ENCODE measurements at places on chromosomes 4 and X. TPM values are rescaled to one million over a fixed set of nuclear protein-coding genes. Genes with fewer than 3 reads are reported as not detected.
A peak's percentile ranks its signal among the peaks of the same experiment; 100 is the strongest.

GRCh38 chrX:66872771-66873170 lies 233.9 kb upstream of the EDA2R start:
- DNase-seq = no peak

GRCh38 chrX:69038816-69039215 lies 126.4 kb downstream of the PJA1 start:
- DNase-seq = no peak

DNA sequence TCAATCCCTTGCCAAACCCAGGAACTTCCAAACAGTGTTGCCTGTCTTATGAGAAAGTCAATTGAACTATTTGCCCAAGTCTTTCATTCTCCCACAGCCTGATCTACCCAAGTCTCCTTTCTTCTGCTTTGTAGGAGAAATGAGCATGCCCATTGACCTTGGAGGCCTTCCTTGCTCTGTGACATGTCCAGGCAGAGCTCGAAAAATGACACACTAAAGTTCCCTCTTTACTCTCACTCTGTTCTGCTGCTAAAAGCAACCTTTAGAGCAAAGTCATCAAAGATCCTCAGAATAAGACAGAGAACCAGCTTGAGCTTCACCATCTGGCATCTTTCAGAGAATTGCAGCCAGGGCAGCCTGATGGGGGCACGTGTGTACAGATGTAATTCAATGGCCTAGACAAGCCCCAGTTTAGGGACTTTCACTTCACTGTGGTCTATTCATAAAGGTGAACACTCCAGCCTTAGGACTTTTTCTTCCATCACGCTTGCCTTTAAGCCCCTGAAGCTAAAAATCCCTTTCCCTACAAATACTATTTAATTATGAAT lies 136.4 kb downstream of the AMELX start:
- no peak for DNase-seq

DNA sequence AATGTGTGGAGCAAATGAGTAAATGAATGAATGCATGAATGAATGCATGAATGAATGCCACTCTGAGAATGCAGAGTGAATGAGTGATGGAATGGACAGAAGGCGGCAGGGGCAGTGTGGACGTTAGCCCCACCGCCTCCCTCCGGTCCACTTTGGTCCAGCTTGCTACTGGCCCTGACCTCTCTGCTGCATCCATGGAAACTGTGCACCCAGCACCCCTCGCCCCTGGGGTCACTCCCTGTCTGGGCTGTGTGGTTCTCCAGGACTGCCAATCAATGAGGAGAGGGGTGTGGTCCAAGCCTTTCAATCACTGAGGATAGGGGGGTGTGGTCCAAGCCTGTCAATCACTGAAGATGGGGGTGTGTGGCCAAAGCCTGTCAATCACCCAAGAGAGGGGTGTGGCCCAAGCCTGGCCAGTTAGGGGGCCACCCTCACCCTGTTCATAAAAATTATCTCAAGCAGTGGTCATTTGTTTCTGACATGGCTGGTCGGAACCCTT lies 39.2 kb upstream of the ASMTL start:
- no peak for DNase-seq

DNA sequence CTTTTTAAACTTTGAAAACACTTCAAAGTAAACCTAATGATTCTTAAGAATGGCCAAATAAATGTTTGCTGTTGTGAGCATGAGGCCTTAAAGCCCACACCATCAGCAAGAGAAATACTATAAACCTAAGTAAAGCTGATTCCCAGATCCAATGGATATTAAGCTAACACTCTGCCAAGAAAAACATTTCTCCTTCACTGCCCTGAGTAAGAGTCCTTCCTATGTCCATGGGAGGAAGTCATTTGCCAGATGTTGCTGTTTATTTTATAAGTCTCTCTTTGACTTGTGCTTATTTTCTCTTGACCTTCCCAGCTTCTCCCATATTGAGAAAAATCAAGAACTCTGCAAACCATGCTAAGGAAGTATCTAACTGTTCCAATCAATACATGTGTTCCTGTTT lies 154.3 kb upstream of the EDNRA start:
- DNase-seq = peak; percentile 88

- peak; percentile 5 for DNase-seq
Measured at GRCh38 chr4:81404294-81404693, 67.4 kb downstream of the RASGEF1B start.

GLRB gene
- 3.9 TPM for total RNA-seq

GRCh38 chr4:153215921-153216320 lies 11.7 kb downstream of the TRIM2 start:
- no peak for DNase-seq

- DNase-seq = peak; percentile 19
Measured at GRCh38 chr4:57018980-57019379, 40.3 kb downstream of the POLR2B start.

DNA sequence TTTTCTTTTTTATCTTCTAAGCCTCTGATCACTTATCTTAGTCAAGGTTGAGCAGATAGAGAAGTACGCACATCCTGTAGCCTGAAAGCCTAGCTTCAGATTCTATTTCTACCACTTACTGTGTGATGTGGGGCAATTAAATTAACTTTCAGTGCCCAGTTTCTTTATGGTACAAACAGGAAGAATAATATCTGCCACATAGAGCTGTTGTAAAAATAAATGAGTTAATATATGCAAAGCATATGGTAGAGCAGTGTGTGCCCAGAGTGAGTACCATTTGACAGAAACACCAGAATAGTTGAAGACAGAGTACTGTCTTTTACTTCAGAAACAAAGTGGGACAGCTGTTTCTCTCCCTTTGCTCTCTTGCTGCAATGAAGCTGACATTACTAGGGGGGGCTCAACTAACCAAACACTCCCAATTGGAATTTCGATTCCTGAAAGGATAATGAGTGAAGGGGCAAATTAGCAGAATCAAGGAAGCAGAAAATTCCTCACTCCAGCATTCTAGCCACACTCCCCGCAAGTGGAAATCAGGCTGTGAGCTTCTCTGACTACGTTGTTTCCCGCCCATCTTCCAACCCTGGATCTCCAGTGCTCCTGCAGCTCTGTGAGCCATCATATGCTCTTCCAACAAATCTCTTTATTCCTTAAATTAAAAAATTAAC lies 80.4 kb downstream of the MAPK10 start:
- no peak for DNase-seq

AFF2 gene
- 0.72 TPM for total RNA-seq

DNA sequence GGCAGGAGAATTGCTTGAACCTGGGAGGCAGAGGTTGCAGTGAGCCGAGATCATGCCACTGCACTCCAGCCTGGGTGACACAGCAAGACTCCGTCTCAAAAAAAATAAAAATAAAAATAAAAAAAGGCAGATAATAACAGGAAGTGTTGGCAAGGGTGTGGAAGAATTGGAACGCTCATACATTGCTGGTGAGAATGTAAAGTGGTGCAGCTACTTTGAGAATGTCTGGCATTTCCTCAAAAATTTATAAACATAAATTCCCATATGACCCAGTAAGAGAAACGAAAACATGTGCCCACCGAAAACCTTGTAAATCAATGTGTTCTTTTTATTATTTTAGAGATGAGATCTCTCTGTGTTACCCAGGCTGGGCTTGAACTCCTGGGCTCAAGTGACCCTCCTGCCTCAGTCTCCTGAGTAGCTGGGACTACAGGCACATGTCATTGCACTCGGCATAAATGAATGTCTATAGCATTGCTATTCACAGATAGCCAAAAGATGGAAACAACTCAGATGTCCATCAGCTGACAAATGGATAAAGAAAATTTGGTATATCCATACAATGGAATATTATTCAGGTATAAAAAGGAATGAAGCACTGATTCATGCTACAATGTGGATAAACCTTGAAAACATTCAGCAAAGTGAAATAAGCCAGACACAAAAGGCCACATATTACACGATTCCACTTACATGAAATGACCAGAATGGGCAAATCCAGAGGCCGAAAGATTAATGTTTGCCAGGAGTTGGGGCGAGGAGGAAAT lies 63.7 kb upstream of the PLAC1 start:
- no peak for DNase-seq

MAGEE1 gene
- total RNA-seq = 0.56 TPM

- DNase-seq = no peak
Measured at GRCh38 chrX:41837270-41837944, 85.9 kb downstream of the CASK start.

DNA sequence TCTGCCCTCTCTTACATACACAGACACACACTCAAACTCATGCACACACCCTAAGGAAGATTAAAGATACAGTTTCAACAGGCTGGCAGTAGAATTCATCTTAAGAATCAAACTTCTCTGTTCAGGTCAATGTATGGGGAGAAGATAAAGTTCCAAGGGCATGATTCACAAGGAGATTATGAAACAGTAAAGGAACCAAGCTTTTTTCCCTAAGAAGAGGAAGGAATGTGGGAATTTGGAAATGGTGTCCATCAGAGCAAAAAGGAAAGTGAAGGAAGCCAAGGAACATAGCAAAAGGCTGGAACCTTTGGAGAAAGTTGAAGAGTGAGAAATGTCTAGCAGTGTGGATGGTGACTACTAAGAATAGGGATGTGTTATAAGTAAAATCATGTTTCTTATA lies 191.0 kb upstream of the NPY2R start:
- no peak for DNase-seq

DNA sequence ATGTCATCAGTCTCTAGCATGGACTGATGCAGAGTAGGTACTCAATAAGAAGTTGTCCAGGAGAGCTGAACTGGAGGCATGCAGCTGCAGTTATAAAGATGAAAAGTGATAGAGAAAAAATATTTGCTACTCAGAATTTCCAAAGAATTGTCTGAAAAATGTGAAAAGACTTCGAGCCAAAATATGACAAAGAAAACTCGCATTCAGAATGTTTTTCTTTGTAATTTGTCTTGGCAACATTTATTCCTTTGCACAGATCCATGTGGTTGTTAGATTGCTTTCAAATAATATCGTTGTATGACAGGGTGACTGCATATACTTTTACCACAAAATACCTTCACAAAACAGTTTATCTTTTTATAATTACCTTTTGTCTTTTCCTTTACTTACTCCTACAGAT lies 128.0 kb upstream of the SLC4A4 start:
- DNase-seq = no peak

UCP1 gene
- total RNA-seq = not detected

- DNase-seq = no peak
Measured at GRCh38 chr4:11949355-11949754, 520.7 kb upstream of the HS3ST1 start.

GRCh38 chr4:7313347-7313811 lies 121.0 kb downstream of the SORCS2 start:
- no peak for DNase-seq

DNA sequence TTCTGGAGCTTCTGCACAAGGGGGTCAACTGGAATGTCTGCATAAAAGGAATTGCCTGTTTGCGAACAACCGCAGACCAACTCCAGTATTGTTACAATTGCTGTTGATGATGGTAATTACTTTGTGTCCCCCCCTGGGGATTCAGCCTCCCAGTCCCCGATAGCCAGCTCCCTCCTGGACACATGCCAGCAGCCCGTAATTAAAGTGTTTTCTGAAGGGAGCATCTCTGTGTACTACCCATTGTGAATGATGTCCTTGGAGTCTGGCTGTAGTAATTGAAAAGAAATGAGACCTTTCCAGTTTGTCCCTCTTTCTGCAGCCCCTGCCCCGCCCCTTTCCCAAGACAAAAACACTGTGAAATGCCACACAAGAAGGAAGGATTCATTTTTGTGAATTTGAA lies 377.1 kb upstream of the LCORL start:
- DNase-seq = no peak

- DNase-seq = no peak
Measured at GRCh38 chr4:147535124-147535523, 54.2 kb downstream of the EDNRA start.

Measured in IMR-90 (cell line).